Stimulated activated CD8-positive, alpha-beta memory T cell treated with anti-CD3 and anti-CD28 coated beads, Interleukin-2, amount 100 ng/mL, for 1 hour (primary cell): ENCODE measurements at places on chromosomes 1 and 21.
A peak's percentile ranks its signal among the peaks of the same experiment; 100 is the strongest.

DNA sequence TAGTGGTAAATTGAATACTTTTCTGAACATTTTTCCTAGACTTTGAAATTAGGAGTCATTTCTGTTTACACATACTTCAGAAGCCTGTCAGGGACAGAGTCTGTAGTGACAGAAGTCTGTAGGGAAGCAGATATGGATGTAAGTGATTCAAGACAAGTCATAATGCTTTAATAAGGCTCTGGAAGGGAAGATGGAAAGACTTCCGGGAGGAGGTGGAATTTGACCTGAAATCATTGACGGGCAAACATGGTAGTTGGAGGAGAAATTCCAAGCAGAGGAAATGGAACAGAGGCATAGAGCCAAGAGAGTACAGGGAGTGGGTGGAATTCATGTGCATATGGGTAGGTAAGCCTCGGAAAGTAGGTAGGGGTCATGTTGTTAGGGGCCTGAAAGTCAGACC is 22.5 kb downstream of the CAMTA1 start:
- no peak for DNase-seq

GRCh38 chr1:82466416-82466815 is 665.7 kb downstream of the ADGRL2 start:
- no peak for DNase-seq

DNA sequence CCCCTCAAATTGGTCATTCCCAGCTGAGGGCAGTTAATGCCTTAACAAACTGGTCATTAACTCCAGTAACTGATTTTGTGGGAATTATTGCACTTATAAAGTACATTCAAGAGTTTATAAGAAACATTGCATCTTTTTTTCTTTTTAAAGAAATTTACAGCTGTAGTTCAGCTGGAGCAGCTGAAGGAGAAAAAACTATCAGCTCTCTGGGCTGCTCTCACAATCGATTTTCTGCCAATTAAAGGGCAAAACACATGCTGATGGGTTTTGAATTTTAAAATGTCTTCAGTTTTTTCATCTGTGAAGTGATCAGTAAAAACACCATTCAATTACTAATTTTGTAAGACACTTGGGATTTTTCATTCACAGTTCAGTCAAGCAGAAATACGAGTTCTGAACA is 74.7 kb downstream of the KIFAP3 start:
- DNase-seq = no peak

GRCh38 chr1:245278846-245279245 is 124.1 kb downstream of the KIF26B start:
- no peak for DNase-seq

GRCh38 chr1:211327346-211327921 is 801 bp downstream of the TRAF5 start:
- DNase-seq = no peak

DNA sequence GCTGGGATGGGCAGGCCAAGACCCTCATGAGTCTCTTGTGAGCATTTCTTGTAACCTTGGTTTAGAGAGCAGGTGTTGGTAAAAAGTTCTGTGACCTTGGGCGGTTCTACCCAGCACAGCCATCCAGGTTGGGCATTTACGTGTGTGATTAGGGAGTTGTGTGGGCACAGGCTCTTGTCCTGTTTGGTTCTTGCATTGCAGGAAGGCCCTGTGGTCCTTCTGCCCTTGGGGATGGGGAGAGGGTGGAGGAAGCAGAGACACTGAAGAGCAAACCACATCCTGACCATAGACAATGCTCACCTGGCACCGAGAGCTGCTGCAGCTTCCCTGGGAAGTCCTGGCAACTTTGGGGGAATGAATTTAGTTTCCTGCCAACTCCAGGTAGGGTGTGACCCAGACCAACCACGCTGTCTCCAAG is 25.6 kb downstream of the RNF187 start:
- no peak for DNase-seq

- no peak for DNase-seq
Measured at GRCh38 chr1:215523128-215523861, 43.8 kb upstream of the KCTD3 start.

DNA sequence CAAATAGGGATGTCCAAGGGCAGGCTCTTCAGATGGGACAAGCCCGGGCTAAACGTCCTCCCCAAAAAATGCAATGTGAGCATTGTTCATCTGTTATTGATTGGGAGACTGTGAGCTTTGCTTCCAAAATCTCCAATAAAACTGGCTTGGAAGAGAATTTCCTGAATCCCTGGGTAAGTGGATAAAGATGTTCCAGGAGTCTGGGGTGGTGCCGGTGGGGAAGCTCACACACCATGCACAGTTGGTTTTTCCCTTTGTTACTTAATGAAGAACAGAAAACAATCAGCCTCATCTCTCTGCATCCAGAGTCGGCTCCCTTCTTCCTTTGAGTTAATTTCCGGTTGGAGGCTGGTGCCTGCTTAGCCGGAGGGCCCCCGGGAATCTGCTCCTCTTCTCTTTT is 72.1 kb upstream of the ZBTB40 start:
- no peak for DNase-seq

DNA sequence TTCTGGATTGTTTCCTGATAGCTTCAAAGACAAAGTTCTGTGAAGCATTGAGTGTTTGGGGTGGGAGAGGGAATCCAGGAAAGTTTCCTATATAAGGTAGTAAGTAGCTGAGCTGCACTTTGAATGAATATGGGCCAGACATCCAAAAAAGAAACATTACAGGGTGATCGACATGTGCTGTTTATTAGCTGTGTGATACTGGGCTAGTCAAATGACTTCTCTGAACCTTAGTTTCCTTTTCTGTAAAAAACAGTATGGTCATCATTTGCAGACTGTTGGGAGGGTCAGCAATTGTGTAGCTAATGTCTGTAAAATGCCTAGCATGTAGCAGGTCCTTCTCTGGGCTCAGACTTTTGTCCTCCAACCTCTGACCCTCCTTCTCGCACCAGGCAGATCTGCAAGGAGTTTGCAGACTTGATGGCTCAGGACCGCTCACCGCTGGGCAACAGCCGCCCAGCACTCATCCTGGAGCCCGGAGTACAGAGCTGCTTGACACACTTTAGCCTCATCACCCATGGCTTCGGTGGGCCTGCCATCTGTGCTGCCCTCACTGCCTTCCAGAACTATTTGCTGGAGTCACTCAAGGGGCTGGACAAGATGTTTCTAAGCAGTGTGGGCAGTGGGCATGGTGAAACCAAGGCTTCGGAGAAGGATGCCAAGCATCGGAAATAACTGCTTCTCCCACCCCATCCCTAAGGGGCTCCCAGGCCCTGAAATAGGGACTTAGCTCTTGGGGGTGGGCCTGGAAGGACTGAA is 21.1 kb downstream of the TFAP2E start:
- no peak for DNase-seq

GRCh38 chr1:201545851-201546492 is 7.0 kb downstream of the NAV1 start:
- no peak for DNase-seq

GRCh38 chr21:34762786-34763185 is 94.0 kb downstream of the CLIC6 start:
- no peak for DNase-seq

GRCh38 chr1:111746614-111746999 is 7.4 kb upstream of the INKA2 start:
- no peak for DNase-seq

DNA sequence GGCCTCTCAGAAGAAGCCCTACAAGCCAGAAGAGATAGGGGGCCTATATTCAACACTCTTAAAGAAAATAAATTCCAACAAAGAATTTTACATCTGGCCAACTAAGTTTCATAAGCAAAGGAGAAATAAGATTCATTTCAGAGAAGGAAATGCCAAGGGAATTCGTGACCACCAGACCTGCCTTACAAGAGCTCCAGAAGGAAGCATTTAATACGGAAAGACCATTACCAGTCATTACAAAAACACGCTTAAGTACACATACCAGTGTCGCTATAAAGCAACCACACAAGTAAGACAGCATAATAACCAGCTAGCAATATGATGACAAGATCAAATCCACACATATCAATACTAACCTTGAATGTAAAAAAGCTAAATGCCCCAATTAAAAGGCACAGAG is 704.9 kb upstream of the CHRM3 start:
- DNase-seq = no peak

GRCh38 chr1:96843196-96843595 is 121.6 kb downstream of the PTBP2 start:
- DNase-seq = no peak

- DNase-seq = no peak
Measured at GRCh38 chr21:43973634-43973955, 38.5 kb upstream of the TRAPPC10 start.

GRCh38 chr1:59892841-59893811 is 33.4 kb downstream of the CYP2J2 start:
- DNase-seq = no peak

GRCh38 chr1:209805875-209806760 is at the start of gene IRF6:
Gene IRF6 (minus strand): TSS chr1:209806142. CDS start chr1:209801413, 4,729 bp downstream.
- peak; percentile 48 for DNase-seq

DNA sequence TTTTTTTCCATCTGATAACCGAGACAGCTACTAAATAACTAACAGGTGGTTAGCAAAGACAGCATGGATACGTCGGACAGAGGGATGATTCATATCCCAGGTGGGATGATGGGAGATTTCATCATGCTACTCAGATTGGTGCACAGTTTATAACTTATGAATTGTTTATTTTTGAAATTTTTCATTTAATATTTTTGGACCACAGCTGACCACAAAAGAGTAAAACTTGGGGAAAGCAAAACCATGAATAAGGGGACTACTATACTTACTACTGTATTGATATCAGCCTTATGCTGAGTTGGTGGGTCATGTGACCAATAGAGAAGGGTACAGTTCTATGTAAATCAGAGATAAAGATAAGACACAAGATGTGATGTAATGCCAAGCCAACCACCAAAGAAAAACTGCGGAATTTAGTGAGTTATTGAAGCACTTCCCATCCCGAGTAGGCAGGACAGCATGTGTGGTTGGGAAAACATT is 248.1 kb upstream of the C1orf105 start:
- no peak for DNase-seq

GRCh38 chr1:59229138-59229537 is 67.8 kb upstream of the FGGY start:
- no peak for DNase-seq

- DNase-seq = no peak
Measured at GRCh38 chr21:34623516-34623915, 8.6 kb upstream of the RCAN1 start.

DNA sequence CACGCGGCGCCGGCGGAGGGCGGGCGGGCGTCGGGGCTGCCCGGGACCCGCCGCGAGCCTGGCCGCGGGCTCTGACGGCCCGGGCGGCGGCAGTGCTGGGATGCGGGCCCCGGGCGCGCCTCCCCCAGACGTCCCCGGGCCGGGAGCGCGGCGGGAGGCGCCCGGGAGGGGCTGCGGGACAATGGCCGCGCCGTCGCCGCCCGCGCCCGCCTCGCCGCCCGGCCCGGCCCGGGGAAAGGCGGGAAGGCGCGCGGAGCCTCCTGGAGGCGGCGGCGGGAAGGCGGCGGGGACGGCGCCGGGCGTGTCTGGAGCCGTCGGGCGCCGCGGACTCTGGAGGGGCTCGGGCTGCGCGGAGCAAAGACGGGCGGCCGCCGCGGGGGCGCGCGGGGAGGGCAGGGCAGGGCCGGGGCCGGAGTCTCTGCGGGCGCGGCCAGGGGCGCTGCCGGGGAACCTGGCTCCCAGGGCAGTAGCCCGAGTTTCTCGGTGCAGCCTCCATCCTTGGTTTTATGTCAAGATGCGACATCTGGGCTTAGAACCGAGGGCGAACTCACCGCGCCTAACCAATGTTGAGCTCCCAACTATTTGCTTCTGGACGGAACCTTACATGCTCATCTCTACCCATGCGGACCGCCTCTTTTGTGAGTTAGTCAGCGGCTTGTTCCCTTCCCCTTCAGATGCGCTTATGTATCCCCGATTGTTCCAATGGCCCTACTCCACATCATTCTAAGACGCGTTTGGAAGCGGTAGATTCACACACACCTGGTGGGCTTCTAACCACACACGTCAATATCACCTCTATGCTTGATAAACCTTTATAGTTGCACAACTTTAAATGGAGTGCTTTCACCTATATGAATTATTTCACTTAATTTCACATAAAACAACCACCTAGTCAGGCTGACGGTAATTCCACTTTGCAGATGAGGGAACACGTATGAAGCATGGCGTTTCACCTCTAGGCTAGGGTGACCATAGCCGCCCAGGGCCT is 651 bp downstream of the ZBTB8A start:
- no peak for DNase-seq

DNA sequence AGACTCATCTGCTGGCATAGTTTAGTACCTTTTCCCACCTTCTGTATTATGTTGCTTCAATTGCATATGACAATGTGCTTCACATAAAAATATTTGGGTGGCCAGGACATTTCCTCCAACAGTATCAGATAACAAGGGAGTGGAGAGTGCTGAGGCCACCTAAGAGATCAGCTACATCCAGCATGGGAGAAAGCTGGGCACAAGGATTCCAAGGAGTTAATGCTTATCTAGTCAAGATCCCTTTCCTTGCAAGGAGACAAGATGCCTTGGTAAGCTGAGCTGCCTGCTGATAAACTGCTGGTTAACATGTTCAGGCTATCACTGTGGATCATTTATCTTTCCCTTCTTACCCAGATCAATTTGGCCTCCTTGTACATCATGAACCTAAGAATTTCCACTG is 5.4 kb downstream of the TACSTD2 start:
- no peak for DNase-seq

DNA sequence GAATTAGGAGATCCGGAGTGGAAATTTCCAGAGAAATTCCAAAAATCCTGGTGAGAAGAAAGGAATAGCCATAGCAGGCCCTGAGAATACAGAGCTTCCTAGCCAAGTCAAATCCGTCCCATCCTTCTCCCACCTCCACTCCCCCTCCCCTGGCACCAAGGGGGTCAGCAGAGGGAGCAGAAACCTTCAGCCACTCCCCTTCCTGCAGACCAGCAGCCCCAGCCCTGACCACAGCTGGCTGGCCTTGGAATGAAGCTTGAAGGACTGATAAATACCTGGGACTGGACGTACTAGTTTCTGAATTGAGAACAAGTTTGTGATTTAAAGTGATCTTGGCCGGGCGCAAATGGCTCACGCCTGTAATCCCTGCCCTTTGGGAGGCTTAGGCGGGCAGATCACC is 13.8 kb upstream of the RIPPLY3 start:
- no peak for DNase-seq

DNA sequence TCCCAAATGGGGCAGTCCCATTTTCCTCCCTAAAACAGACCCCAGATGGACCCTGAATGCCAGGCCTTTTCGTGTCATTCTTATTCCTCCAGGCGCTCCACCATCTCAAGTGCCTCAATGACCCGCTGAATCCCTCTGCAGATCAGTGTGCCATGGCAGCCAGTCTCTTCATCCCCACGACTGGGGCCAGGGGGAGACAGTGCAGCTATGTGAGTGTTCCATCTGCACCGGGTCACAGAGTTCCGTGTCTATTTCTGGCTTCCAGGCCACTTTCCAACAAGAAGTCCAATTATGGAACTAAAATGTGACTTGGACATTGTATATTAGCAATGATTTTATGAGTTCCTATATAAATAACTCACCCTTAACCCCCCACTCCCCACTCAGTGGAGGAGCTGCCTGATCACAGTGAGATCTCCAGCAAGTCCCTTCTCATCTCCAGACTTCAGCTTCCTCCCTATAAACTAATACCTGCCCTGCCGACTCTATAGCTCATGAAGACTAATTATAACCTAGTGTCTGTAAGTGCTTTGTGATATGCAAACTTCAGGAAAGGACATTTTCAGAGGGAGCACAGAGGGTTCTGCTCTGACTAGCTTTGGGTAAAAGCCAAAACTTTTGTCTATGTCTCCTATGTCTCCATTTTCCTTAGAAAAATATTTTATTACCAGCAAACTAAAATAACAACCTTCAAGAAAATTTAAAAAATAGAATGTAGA is 56.3 kb upstream of the NFASC start:
- DNase-seq = no peak

GRCh38 chr1:193614817-193615216 is 428.4 kb upstream of the B3GALT2 start:
- no peak for DNase-seq
